PC-3 (cell line): ENCODE measurements at places on chromosomes 4 and X. TPM values are rescaled to one million over a fixed set of nuclear protein-coding genes. Genes with fewer than 3 reads are reported as not detected.

GRCh38 chrX:18753631-18754030 lies 46.2 kb downstream of the PPEF1 start:
- H3K27ac ChIP-seq = no peak overlapping the region
- DNase-seq = no peak
- no peaks in the 10 kb centered on the region for H3K4me1 ChIP-seq
- no peaks in the 10 kb centered on the region for H3K36me3 ChIP-seq
- 0 out of 2 replicates have a peak, but pooled peaks cover 3% of the 10 kb centered on the region for H3K27me3 ChIP-seq
- no peak overlapping the region for H3K4me3 ChIP-seq

The TRIM61 gene
- not detected in 2 replicates for total RNA-seq

The ADRA2C gene
- total RNA-seq = 0.52 TPM in 1 of 2 replicates, not detected in the other

The POF1B gene
- not detected in 2 replicates for total RNA-seq

- 0 out of 2 replicates have a peak, but pooled peaks cover 5% of the 10 kb centered on the region for H3K27me3 ChIP-seq
- H3K27ac ChIP-seq = no peak overlapping the region
- H3K36me3 ChIP-seq = no peaks in the 10 kb centered on the region
- peak; percentile 34 for DNase-seq
- peaks cover 12% of the 10 kb centered on the region for H3K4me1 ChIP-seq
Measured at GRCh38 chr4:1012034-1012739, 761 bp downstream of the FGFRL1 start.

GRCh38 chr4:145709843-145710242 lies 29.9 kb downstream of the C4orf51 start:
- no peaks in the 10 kb centered on the region for H3K36me3 ChIP-seq
- peak; percentile 93 for DNase-seq
- H3K4me3 ChIP-seq = no peak overlapping the region
- peaks cover 14% of the 10 kb centered on the region for H3K4me1 ChIP-seq
- H3K27me3 ChIP-seq = no peaks in the 10 kb centered on the region
- no peak overlapping the region for H3K27ac ChIP-seq

GRCh38 chr4:23734000-23734399 lies 155.8 kb downstream of the PPARGC1A start:
- DNase-seq = no peak
- H3K36me3 ChIP-seq = no peaks in the 10 kb centered on the region
- H3K27ac ChIP-seq = no peak overlapping the region
- H3K27me3 ChIP-seq = no peaks in the 10 kb centered on the region
- no peak overlapping the region for H3K4me3 ChIP-seq

The COL4A6 gene
- 3.5 and 4.4 TPM in 2 replicates for total RNA-seq

GRCh38 chr4:14115106-14115505 lies 487.6 kb upstream of the BOD1L1 start:
- peaks cover 17% of the 10 kb centered on the region for H3K4me1 ChIP-seq
- no peaks in the 10 kb centered on the region for H3K27me3 ChIP-seq
- H3K4me3 ChIP-seq = no peak overlapping the region
- DNase-seq = no peak

DNA sequence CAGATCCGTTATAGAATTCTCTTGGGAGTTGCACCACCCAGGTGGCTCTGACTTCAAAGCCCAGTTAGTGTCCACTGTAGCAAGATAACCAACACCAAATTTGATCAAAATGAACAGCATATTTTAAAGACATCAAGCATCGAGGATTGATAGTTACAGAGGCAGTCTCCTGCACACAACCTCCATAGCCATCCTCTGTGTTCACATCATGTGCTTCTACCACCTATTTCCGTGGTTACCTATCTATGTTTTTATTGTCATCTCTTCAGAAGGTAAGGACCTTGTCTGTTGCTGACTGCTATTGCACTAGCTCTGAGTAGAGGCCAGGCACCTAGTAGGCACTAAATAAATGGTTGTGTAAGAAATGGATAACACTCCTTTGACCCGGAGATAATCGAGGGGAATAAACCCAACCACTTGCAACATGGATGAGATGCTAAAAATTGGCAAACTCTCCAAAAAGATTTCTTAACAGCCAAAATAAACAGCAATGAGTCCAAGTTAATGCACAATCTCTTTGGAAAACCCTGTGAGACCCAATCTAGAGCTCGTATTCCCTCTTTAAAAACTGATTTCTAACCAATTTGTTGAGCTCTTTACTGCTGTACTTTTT lies 14.7 kb upstream of the C1QTNF7 start:
- no peak overlapping the region for H3K27ac ChIP-seq
- H3K4me3 ChIP-seq = no peak overlapping the region
- no peaks in the 10 kb centered on the region for H3K4me1 ChIP-seq
- H3K36me3 ChIP-seq = no peaks in the 10 kb centered on the region
- DNase-seq = no peak

GRCh38 chr4:56513517-56513916 lies 7.9 kb downstream of the ARL9 start:
- no peak overlapping the region for H3K4me3 ChIP-seq
- H3K4me1 ChIP-seq = no peaks in the 10 kb centered on the region
- H3K36me3 ChIP-seq = no peaks in the 10 kb centered on the region
- no peak overlapping the region for H3K27ac ChIP-seq

The RTL9 gene
- total RNA-seq = 0.23 and 0.29 TPM in 2 replicates

DNA sequence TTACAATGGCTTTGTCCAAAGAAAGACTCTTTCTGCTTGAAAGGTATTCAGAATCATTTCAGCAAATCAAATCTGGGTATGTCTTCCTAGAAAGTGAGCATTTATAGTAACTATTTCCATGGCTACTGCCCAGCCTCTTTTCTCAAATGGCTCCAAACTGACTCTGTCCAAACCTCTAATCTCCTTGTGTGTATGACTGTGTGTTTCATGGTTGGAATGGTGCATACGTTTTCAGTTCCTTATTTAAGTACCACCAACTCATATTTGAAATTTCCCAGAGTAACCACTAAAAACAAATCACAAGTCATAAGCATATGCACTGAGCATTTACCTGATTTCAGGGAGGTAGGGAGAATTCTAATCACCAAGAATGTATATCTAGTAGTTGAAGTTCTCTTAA lies 106.0 kb downstream of the TMEM144 start:
- H3K36me3 ChIP-seq = no peaks in the 10 kb centered on the region
- H3K4me3 ChIP-seq = no peak overlapping the region
- DNase-seq = no peak
- H3K27me3 ChIP-seq = no peaks in the 10 kb centered on the region
- peaks cover 38% of the 10 kb centered on the region for H3K4me1 ChIP-seq

The BMP3 gene
- 1.5 and 1.8 TPM in 2 replicates for total RNA-seq

DNA sequence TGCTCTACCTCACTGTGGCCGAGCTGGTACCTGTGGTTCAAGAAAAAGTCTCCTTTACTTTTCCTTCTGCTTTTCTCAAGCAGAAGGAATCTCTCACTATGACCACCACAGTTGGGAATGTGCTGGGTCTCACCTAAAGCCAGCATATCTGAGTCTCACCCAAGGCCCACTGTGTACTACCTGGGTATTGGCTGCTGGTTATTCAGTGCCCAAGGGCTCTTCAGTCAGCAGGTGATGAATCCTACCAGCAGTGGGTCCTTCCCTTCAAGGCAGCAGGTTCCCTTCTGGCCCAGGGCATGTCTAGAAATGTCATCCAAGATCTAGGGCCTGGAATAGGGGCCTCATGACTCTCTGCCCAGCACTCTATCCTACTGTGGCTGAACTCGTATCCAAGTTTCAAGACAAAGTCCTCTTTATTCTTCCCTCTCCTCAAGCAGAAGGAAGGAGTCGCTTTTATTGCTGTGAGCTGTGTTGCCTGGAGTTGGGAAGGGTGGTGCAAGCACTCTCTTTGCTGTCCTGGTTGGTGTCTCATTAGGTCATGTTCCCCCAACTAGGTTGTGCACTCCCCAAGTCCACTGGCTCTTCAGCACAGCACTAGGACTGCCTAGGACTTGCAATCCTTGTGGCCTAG lies 6.1 kb downstream of the CXCL10 start:
- DNase-seq = no peak
- peak overlapping the region; percentile 77 for H3K27ac ChIP-seq

DNA sequence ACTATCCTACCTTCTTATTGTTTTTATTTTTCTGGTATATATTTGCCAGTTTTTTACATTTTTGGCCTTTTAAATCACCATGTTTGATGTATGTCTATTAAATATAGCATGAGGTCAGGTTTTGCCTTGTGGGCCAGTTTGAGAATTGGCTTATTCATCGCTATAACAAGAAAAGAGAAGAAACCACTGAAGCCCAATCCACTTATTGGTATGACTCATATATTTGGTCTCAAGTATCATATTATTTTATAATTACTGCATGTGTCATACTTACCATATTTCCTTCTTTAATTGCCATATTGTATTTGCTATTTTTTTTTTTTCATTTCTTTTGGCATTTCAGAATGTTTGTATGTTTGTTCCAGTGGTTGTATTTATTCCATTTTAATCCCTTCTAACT lies 99.3 kb downstream of the IRF2 start:
- H3K36me3 ChIP-seq = no peaks in the 10 kb centered on the region
- no peak overlapping the region for H3K4me3 ChIP-seq
- peak; percentile 65 for DNase-seq
- no peaks in the 10 kb centered on the region for H3K27me3 ChIP-seq
- peak overlapping the region; percentile 61 for H3K27ac ChIP-seq

DNA sequence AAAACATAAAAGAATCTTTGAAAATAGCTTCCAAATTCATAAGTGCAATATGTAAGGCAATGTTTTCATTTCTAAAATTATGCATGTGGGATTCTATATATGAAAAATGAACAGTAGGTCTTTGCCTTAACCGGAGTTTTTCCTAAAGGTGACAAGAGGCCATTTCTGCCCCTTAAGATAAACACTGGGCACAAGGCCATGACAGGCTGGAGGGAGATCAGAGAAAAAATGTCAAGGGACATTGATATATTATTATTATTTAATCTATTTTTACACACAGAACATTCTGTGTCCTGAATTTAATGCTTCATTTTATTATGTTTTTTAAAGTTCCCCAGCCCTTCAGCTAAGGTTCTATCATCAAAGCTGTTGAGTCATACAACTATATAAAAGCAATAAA lies 118.8 kb downstream of the CHM start:
- H3K4me1 ChIP-seq = peaks cover under 1% of the 10 kb centered on the region; the same call in 1 of the 2 replicates
- no peak overlapping the region for H3K4me3 ChIP-seq
- no peak for DNase-seq
- no peaks in the 10 kb centered on the region for H3K27me3 ChIP-seq
- no peak overlapping the region for H3K27ac ChIP-seq

The GRIA3 gene
- not detected in 2 replicates for total RNA-seq

DNA sequence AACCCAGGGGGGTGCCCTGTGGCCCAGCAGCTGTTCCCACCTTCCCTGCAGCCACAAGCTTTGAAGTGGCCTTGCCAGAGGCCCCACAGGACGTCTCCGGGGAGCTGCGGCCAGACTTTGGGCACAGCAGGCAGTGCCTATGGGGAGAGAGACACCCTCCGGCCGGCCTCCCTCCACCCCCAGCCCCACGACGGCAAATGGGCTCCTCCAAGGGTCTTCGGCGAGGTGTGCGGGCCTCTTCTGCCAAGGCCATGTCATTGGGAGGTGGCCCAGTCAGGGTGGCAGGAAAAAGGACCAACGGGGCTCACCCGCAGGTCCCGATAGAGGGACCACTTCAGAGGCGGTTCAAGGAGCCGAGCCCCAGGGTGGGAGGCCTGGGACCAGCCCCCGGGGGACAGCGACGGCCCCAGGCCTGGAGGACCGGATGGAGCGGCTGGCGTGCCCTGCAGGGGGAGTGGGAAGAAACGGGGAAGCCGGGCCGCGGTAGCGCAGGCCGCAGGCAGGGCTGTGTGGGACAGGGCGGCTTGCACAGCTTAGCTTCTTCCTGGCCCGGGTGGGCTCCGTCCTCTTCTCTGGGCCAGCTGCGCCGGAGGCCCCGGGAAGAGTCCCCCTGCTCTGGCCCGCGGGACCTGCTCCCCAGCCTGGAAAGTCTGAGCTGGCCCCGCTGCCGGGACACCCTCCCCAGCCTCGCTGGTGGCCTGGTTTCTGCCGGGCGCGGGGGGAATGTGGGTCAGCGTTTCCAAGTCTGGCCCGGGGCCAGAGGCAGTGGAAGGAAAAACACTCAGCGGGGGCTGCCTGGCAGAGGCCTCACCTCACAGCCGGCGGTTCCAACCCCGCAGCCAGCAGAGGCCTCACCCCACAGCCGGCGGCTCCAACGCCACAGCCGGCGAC lies 21.9 kb upstream of the SPON2 start:
- no peaks in the 10 kb centered on the region for H3K36me3 ChIP-seq
- no peak for DNase-seq
- no peak overlapping the region for H3K4me3 ChIP-seq
- no peaks in the 10 kb centered on the region for H3K27me3 ChIP-seq

DNA sequence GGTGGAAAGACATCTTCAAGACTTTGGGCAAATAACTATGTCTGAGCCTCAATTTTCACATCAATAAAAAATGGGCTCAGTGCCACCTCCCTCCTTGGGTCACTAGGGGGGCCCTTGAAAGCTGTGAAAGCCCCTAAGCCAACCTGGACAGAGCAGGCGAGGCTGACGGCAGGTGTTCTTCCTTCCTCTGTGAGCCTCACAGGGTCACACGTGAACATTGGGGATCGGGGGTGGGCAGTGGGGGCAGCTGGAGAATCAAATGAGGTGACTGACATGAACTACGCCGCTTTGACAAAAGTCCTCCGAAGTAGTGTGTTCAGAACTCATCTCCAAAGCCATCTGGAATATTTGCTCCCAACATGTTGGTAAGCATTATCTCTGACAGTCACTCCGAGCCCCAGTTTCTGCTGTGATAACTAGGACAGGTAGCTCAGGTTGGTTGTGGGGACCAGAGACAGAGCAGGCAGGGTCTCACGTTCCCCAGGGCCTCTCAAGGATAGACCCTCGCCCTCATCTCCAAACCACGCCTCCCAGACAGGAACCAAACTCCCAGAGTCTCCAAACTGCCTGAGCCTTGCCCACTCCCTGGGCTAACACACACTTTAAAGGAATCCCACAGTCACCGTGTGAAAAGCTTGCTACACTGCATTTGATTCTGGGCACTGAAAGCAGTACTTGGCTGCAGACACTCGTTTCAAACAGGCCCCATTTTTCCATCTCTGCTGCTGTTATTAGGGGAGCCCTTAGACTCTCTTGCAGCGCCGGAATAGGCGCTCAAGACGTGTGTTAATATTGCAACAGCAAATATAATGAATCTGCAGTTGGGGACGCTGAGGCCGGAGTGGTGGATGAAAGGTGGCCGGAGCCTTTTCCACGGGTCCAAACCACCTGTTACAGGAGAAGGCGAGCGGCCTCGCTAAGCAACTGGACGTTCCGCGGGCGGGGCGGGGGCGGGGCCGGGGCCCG lies 717 bp upstream of the WFS1 start:
- H3K4me3 ChIP-seq = peak overlapping the region; percentile 57
- H3K27ac ChIP-seq = no peak overlapping the region
- no peak for DNase-seq
- H3K4me1 ChIP-seq = peaks cover 35% of the 10 kb centered on the region

DNA sequence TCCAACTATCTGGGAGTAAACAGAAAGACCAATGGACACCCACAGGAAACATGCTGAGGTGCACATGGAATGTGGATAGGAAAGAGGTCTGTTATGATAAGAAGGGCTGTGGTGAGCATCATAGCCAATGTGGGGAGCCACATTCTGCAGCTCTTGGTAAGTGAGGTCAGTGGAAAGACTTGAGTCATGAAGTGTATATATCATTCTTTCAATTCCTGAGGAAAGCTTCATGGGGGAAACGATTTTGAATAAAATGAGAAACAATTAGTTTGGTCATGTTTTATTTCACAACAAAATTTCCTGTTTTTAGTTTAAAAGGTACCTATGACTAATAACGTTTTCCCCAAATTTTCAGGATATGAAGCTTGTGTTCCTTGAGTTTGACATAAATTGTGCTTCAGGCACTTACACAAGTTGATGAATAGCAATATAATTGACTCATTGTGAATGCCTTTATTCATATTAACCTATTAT lies 41.4 kb upstream of the RASSF6 start:
- no peaks in the 10 kb centered on the region for H3K36me3 ChIP-seq
- no peaks in the 10 kb centered on the region for H3K27me3 ChIP-seq
- DNase-seq = peak; percentile 94
- H3K4me3 ChIP-seq = no peak overlapping the region
